ENCODE measurements at places on chromosomes 6 and 20.

GRCh38 chr20:17576215-17576614 lies 6.3 kb downstream of the DSTN start:
- DNase-seq: no peak

DNA sequence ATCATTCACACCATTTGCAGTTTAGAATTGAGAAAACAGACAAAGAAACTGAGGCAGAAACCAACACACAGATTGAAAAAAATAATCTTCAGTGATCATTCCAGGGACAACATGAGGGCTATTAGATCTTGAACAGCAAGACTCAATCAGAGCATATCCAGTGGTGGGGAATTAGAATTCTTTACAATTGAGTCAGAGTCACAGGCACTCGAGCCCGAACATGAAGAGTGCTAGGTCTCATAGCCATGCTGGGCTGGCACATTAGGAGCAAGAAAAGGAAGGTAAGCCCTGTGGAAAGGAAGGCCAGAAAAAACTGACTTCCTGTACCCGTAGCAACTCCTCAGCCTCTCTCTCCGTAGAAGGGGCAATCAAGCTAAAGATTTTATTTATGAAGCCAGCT lies 419.9 kb downstream of the HAO1 start:
- no peak for DNase-seq

DNA sequence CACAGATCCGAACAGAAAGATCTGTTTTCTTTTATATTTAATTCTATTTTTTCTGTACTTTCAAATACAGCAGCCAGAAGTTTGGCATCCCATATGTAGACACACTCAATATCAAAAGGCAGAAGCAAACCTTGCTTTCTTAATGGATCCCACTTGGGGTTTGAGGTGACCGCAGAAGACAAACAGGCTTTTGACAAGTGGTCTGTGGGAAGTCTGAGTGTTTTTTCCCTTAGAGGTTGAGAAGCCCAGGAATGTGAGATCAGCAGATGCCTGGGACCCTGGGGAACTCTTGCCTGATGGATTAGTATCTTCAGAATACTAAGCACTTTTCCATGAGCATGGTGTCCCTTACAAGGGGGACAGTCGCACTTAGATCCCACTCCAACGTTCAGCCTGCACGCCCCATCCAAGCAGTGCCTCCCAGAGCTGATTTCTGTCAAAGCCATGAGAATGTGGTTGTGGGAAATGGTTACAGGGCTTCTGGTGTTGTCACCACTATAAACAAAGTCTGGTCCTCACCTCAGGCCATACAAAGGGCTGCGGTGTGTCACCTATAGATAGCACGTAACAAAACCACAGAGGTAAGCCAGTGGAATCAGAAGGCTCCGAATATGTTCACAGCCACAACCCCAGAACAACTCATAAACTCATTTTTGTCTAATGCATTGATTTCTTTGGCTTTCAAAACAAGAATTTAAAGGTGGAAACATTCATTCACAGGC lies 12.7 kb downstream of the IL17F start:
- no peak for DNase-seq

DNA sequence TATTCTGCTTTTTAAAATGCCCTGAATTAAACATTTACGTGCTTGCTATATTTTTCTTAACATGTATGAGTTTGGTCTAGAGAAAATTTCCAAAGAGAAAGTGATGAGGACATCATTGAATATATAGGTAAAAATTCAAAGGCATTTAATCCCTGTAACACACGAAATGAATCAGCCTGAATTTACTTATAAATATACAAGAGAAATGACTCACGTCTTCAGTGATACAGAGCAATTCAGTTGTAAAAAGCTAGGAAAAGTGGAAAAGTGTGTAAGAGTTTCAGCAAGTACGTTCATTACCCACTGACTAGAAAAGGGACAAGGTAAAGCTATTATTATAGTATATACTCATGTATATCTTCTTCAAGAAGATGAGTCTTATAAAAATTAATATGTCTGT lies 124.8 kb downstream of the HIVEP1 start:
- DNase-seq: no peak

DNA sequence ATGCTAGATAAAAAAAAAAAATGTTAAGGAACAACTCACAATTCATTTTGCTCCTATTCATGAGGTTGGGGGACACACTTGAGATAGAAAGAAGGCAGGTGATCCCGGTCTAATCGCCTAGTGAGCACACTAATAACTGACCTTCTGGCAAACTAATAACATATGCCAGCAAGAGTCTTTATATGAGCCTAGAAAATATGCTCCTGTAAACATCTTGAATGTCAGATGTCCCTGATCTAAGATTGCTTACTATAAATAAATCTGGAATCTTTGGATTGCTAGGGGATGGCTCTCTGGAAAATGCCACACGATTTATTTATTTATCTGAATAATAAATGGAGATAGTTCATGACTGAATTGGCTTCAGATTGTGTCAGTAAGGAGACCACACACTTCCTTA lies 821.9 kb downstream of the GRIK2 start:
- DNase-seq: no peak
